ENCODE measurements at places on chromosomes 3 and 15. TPM values are rescaled to one million over a fixed set of nuclear protein-coding genes. Genes with fewer than 3 reads are reported as not detected.
A peak's percentile ranks its signal among the peaks of the same experiment; 100 is the strongest.

The FGF7 gene
- total RNA-seq, result 137 TPM

DNA sequence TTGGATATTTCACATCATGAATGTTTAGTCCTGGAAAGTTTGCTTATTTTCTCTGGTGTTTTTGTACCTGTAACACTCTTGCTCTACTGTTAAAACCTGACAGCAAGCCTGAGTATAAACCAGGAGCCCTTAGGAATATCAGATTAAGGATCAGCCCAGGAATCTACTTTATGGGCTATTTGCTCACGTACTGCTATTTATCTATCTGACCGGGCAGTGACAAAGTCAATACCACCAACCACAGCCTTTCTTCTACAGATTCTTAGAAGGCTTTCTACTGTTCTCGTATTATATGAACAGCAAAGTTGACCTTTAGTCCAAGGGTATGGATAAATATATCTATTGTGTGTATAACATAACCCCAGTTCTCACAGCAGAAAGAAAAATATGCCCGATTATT is 521.2 kb downstream of the RBMS3 start:
- no peak for DNase-seq

GRCh38 chr3:190575437-190576185 is 61.7 kb downstream of the IL1RAP start:
- DNase-seq, result no peak

The DAZL gene
- total RNA-seq, result not detected

DNA sequence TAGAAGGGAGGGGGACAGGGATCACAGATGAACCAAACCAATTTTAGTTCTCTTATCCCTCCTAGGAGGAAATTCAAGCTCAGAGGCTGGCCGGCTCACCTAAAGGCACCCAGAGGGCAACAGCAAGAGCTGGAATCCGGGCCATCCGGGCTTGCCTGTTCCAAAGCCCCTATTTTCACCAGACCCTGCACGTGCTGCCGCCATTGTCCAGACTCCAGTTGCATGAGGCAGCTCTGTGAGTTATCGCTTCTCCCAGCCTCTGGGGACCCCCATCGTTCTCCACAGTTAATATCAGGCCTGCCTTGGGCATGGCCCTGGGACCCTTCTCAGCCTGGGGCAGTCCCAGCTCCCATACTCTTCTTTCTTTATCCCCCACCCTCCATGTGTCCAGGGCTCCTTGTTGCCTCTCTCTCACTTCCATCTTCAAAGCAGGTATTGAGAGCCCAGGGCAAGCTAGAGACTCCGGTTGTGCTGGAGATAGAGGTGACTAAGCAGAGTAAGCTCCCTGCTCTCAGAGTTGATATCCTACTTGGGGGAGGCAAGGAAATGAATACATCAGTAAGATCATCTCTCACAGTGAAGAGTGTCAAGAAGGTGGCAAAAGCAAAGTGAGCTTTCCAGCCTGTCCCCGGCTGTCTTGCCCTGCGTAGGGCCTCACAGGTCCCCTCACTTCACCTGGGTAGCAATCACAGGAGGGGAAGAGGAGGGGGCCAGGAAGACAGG is 322.8 kb downstream of the UACA start:
- DNase-seq, result no peak

The COL6A6 gene
- total RNA-seq, result not detected

DNA sequence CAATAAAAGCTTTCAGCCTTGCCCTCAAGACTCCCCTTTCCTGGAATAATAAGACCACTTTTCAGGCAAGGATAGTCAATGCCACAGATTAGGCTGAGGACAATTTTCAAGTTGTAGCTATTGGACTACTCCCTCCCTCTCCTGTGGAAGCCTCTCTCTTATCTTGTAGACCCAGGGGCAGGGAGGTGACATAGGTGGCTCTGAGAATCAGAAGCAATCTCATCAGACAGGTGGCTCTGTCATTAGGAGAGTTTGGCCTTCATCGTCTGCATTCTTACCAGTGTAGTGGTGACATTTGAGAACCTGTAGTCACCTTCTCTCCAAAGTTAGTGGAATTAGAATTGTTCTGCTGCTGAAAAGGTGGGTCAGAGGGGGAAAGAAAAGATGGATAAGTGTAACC is 80.0 kb downstream of the LARS2 start:
- no peak for DNase-seq

GRCh38 chr15:74396445-74397238 is 29.2 kb upstream of the CYP11A1 start:
- no peak for DNase-seq

The RLBP1 gene
- not detected for total RNA-seq

DNA sequence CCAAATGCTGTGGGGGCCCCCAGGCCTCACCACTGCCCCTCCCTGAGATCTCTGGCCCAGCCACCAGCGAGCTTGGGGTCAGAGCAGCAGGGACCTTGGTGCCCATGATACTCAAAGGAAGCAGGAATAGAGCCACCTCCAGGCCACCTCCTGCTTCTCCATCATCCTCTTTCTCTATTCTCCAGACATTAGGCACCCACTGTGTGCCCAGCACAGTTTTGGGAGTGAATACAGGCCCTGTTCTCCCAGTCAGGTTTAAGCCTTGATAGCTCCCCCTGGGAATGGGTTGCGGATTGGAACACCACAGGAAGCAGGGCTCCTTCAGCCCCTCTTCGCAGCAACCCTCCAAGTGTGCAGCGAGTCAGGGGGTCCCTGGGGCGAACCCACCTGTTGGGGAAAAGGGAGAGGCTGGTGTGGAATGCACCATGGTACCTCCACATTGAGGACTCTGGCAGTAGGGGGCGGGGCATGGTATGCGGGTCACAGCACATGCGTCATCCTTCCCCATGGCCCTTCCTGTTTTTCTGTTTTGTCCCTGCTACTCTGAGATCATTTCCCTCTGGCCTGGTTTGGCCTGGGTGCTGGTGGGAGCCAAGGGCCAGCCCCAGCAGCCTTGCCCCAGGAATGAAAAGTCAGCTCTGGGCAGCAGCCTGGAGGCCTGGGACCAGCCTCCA is 14.2 kb upstream of the SEMA3B start:
- DNase-seq, result no peak

The PIGBOS1 gene
- 6.4 TPM for total RNA-seq

DNA sequence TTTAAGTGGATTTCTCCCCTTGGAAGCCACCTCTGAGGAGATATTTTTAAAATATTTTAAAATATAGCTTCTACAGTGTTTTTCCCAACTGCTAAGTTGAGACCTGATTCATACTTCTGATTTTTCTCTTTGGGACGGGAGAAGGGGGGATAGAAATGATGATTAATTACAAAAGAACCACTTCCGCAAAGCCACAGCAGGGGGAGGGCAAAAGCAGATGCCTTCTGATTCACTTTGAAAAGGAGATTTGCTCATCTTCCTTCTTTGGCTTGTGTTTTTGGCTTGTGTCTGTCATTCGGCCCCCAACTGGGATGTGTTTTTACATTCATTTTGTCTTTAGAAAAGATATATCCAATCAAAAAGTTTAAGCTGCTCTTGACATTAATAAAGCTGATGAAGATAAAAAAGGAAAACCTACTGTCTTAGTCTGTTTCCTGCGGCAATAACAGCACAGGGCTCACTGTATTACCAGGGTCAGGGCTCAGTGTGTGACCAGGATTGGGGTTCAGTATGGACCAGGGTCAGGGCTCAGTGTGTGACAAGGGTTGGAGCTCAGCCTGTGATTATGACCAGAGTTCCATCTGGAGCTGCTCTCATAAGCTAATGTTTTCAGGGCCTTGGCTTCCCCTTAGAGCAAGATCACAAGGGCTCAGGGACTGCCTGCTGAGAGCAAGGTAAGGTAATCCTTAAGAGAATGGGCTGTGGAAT is 223.2 kb downstream of the MTHFS start:
- no peak for DNase-seq

The ITIH1 gene
- total RNA-seq, result 0.98 TPM

DNA sequence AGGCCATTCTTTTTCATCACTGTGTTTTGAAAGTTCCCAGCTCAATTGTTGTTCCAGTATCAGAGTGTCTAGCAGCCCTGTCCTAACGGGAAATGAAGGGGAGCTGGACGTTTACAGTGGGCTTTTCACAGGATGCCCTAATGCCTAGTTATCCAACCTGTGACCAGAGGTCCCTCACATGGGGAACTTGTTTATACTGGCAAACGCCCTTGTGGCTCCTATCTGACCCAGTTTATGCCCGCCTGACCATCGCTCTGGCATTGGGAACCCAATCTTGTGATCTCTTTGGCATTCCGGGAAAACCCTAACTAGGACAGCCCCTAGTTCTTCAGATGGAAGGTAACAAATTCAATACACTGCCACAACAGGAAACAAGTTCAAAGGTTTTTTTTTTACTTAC is 14.5 kb upstream of the MYRIP start:
- DNase-seq, result no peak

- peak; percentile 55 for DNase-seq
Measured at GRCh38 chr3:127680146-127680661, 7.5 kb downstream of the ABTB1 start.

DNA sequence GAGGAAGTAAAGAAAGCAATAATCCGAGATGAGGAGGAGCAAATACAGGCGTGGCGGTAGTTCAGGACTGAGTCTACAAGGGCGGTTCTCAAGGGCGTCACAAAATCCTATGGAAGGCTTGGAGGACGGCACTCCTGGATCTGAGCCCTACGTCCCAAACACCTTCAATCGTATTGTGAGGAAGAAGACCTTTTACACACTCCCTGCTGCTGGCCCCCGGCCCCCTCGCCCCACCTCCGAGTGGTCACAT is 747 bp downstream of the PLD1 start:
- DNase-seq, result no peak

The CD96 gene
- 13.5 TPM for total RNA-seq

The ST6GAL1 gene
- total RNA-seq, result 37.8 TPM

- no peak for DNase-seq
Measured at GRCh38 chr15:29747837-29748417, 74.3 kb downstream of the TJP1 start.

GRCh38 chr3:60660026-60660425 is 591.2 kb downstream of the FHIT start:
- no peak for DNase-seq

GRCh38 chr3:66572938-66573710 is 72.3 kb upstream of the LRIG1 start:
- DNase-seq, result no peak

DNA sequence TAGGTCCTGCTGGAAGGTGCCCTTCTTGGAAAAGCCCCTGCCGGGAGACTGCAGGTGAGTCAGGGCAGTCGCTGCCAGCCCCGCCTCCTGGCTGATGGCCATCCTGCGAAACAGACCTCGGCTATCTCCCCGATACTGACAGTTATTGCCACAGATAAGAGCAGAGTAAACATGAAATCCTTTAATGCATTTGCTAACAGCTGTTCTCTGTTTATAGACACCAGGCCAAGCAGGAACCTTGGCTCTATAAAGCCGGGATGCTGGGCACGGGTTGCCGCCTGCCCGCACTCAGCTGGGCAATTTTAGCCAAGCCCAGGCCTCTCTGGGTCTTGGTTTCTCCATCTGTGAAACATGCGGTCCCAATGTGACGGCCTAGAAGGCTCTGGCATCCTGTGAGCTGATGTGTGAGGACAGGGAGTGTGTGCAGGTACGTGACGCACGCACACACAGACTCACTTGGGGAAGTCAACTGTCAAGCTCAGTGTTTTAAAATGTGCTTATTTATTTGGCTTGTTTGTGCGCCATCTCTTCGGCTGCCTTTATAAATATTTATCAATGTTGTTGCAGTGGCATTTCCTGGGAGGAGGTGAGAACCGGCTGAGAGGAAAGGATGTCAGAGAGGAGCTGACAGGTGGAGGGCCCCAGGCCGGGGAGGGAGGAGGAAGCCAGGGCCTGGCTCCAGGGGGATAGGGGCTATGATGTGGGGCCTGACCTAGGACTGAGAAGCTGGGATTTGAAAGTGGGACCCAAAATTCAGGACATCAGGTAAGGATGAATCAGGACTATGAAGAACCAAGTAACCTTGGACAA is 50.8 kb upstream of the PRR23E start:
- DNase-seq, result no peak

GRCh38 chr3:157428853-157429252 is 7.8 kb upstream of the PTX3 start:
- DNase-seq, result no peak

GRCh38 chr15:90212221-90213098 is 11.3 kb downstream of the SEMA4B start:
- DNase-seq, result no peak

- DNase-seq, result no peak
Measured at GRCh38 chr15:65115086-65115485, at the start of gene UBAP1L. UBAP1L (minus strand) TSS chr15:65115200; CDS start chr15:65106215, 8,985 bp downstream.

DNA sequence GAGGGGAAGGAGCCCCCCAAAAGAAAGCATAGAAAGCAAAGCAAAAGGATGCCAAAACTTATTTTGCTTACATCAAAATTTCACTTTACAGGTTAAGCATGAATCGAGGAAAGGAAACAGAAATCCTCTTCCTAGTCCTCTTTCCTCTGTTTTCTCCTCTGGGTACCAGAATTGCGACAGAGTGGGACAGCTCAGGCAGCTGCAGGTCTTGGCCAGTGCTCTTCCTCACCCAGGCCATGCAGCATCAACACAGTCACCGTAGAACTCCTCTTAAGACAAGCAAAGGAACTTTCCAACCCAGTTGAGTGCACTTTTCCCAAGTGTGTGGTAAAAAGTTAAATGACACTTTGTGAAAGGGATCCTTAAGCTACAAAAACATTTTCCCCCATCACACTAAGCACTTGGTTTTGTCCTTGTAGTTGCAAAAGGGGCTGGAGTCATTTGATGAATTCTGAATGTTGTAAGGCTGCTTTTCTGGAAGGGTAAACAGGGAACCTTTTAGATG is 45.9 kb upstream of the MEX3B start:
- DNase-seq, result no peak

DNA sequence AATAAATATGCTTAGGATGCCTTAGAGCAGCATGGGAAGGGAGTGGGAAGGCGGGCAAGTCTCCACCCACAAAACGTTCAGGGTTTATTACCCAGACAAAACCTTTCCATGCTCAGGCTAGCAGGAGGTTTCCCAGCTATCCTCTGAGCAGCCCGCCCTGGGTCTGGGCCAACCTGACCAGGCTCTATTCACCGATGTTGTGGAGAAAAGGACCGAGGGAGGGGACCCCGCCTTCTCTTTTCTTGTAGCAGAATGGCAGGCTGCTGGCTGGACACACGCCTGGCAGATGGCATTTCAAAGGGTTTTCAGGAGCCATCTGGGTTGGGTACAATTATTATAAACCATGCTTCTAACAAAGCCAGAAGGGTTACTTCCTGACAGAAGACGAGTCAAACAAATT is 540.9 kb downstream of the MAGI1 start:
- DNase-seq, result no peak

The CPNE9 gene
- not detected for total RNA-seq

DNA sequence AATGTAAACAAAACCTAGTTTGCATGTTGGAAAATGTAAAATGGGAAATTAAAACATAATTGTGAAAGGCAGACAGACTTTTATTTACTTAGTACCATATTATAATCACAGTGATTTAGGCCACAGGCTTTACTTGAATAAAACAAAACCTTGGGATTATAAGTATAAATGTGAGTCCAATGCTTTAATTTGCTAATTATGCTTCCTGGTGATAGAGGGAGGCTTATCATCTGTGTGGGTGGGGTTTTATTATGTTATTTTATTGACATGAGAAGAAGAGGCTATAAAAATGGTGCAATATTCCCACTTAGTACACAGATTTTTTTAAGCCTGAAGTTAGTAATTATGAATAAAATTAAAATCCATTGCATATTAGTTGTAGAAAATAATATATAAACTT is 248.3 kb upstream of the TBL1XR1 start:
- DNase-seq, result no peak

The CD86 gene
- total RNA-seq, result 0.98 TPM

The SI gene
- not detected for total RNA-seq

The SLC15A2 gene
- 0.49 TPM for total RNA-seq

The EHHADH gene
- total RNA-seq, result 8.1 TPM

GRCh38 chr3:119989981-119990655 is 104.1 kb downstream of the GSK3B start:
- DNase-seq, result no peak

The TRPM1 gene
- total RNA-seq, result not detected

The RHO gene
- total RNA-seq, result not detected

GRCh38 chr3:17300441-17300840 is 415.7 kb downstream of the PLCL2 start:
- DNase-seq, result no peak

All from vagina (tissue), 2 donors.